ENCODE measurements at places on chromosomes 7 and 10. TPM values are rescaled to one million over a fixed set of nuclear protein-coding genes. Genes with fewer than 3 reads are reported as not detected.

- peak; percentile 57 for DNase-seq
These were observed 53.8 kb downstream of the MCMBP start for GRCh38 chr10:119818889-119819270.

The CDK5 gene
- polyA plus RNA-seq = 9.9 TPM

DNA sequence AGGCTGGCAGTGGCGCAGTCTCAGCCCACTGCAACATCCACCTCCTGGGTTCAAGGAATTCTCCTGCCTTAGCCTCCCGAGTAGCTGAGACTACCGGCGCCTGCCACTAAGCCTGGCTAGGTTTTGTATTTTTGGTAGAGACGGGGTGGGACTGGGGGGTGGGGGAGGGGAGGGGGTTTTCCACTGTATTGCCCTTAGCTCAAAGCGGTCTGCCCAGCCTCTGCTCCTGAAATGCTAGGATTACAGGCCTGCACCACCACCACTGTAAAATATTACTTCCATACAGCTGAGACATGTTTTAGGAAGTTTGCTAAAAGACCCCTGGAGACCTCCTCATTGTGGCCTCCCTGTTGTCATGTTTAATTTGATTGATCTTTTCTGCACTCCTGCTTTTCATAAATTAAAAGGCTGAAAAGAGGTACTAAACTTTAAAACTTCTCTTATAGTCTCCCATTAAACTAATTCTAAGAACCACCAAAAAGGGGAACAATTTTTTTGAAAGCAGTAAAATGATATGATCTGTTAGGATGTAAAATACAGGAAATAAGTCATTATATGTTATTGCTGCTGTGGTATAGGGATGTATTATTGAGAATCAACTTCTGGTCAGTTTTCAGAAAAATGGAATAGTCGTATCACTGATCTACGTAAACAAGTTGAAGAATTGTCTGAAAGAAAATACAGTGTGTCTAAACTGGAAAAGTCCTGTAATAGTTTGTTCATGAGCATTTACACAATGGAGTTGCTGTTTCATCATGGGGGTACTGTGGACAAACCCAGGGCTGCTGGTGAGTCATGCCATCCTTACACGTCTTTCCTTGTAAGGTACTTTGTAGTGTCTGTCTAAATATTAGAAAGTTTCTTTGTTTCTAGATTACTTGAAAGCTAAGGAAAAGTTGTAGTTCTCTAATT lies 72.9 kb upstream of the TMEM248 start:
- no peak for DNase-seq

DNA sequence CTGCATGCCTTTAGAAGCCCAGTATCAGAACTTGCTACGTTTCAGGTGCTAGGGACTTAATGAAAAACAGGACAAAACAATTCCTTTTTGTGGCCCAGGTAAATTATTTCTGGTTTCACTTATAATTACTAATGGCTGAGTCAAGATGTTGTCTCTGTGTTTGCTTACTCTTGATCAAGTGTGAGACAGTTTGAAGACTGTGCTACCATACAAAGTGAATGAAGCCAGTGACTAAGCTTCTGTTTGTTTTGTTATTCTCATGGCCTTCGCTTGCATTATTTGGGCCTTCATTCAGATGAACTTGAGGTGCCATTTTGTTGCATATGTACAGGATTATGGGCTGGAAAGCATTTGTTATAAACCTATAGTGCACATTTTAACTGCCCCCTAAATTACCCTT lies 17.9 kb downstream of the SMNDC1 start:
- no peak for DNase-seq

DNA sequence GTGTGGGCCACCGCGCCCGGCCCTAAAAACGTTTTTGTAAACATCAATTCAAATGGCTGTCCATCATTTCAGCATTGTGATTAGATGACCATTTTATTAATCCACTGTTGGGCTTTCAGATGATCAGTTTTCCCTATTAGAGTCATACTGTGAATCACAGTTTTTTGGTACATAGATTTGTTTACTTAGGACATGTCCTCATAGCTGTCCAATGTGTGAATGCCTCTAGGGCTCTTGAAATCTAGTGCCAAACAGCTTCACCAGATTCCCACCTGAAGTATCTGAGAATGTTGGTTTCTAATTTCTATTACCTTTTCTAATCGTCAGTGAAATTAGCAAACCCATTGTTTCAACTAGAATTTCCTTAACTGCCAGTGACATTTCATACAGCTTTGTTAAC lies 66.8 kb downstream of the UPF2 start:
- DNase-seq = no peak

The VKORC1L1 gene
- 20.4 TPM for polyA plus RNA-seq

The ANXA8L1 gene
- 0.15 TPM for polyA plus RNA-seq

The SUN3 gene
- not detected for polyA plus RNA-seq

All from muscle of leg (tissue), 16 donors.